CD8-positive, alpha-beta T cell (primary cell): ENCODE measurements at places on chromosomes 5 and 9. TPM values are rescaled to one million over a fixed set of nuclear protein-coding genes. Genes with fewer than 3 reads are reported as not detected.

GRCh38 chr9:128141604-128142003 lies 7.6 kb upstream of the LCN2 start:
- DNase-seq, result no peak

DNA sequence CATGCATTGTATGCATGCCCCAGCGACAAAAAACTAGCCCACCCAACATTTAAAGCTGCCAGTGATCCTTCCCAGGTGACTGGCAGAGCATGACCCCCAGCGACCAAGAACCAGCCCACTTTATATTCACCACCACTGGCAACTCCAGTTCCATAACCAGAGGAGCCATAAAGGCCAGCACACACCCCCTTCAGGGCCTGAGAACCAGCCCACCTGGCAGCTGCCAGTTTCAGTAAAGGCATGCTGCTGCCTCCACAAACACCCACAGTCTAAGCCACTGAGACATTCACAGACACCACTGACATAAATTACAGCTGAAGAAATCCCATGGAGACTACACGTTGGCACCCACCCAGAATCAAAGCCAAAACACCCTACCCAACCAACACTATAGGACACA lies 46.9 kb upstream of the RGS7BP start:
- no peak for DNase-seq

DNA sequence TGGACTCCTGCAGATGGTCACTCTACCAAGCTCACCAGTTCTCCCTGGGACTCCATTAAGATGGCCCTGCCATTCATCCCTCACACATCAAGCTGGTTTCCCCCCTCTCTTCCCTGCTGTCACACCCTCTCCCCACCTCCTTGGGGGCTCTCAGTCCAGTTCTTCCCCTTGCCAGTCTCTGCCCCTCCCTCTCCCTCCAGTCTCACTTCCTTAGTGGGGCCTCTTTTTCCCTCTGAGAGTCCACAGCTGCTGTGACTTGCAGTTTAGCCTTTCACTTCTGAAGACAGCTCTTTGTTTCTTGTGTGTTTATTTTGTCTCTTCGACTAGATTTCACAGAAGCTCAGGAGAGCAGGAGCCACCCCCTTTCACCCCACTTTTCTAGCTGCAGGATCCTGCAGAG lies 10.5 kb downstream of the DOCK2 start:
- DNase-seq, result no peak

DNA sequence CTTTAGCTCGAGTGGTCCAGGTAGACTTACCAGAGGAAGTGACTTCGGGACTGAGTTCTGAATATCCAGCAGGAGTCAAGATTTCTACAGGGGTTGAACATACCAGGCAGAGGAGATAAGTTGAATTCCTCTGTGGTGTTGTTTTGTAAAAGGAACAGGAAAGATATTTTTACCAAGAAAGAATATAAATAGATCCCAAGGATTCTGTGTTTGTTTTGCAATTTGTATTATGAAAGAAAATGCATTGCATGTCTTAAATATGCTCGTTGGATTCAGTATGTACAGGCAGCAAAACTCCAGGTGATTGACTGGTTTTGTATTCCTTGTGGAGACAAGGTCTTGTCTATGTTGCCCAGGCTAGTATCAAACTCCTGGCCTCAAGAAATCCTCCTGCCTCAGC lies 197.8 kb downstream of the FRMD3 start:
- no peak for DNase-seq

GRCh38 chr9:73037613-73038012 lies 84.8 kb upstream of the ALDH1A1 start:
- no peak for DNase-seq

DNA sequence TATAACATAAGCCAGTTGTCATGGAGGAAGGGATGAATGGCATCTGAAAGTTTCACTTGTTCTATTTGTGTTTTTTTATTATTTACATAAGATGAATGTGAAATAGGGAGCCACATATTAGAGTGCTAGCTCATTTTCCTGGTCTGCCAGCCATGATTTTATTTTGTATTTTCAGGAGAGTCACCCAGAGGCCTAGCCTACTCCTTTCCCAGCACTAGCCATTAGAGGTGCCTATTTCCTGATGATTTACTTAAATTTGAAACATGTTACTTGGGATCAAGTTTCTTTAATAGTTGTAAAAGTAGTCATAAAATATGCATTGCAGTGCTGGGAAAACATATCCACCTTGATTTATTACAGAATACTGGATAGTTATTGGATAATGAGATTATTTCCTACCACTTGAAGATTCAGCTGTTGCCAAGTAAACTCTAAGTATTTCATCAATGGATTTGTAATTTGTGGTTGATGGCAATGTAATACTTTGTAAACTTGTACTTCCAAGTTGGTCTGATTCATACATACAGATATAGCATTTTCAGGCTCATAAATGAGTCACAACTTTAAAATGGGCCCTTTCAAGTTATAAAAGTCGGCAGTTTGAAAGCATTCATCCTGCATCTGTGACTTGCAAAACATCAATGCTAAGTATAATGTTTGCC lies 50.8 kb downstream of the KCNN2 start:
- no peak for DNase-seq

The ZNF483 gene
- total RNA-seq, result 19.6 TPM

DNA sequence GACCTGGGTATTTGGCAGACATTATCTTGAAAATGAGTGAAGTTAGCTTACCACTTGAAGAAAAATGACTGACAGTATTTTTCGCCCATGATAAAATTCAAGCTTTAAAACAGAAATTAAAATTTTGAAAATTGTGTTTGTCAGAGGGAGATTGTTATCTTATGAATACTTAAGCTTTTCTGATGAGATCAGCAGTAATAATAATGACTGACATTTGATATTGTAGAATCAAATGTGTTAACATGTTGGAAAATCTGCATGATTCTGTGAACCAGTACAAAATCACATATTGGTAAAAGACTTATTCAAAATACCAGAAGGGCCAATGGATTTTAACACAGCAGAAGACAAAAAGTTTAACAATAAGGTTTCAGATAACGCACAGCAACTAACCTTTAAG lies 94.0 kb downstream of the MSX2 start:
- DNase-seq, result no peak

The PCDHGA12 gene
- total RNA-seq, result not detected

The RBM22 gene
- total RNA-seq, result 125 TPM

DNA sequence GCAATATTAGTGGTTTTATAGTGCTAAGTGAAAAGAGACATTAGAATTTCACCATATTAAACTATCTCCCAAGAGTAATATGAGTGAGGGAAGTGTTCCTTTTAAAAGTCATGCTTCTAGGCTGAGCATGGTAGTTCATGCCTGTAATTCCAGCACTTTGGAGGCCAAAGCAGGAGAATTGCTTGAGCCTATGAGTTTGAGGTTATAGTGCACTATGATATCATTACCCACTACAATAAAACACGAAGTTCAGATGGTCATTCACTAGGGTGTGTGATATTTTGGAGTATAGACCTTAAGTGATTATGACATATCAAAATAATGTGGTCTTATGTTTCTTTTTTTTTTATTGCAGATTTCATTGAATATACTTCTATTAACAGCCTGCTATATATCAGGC lies 6.7 kb downstream of the KIF2A start:
- DNase-seq, result no peak

The PCDHA1 gene
- total RNA-seq, result not detected

DNA sequence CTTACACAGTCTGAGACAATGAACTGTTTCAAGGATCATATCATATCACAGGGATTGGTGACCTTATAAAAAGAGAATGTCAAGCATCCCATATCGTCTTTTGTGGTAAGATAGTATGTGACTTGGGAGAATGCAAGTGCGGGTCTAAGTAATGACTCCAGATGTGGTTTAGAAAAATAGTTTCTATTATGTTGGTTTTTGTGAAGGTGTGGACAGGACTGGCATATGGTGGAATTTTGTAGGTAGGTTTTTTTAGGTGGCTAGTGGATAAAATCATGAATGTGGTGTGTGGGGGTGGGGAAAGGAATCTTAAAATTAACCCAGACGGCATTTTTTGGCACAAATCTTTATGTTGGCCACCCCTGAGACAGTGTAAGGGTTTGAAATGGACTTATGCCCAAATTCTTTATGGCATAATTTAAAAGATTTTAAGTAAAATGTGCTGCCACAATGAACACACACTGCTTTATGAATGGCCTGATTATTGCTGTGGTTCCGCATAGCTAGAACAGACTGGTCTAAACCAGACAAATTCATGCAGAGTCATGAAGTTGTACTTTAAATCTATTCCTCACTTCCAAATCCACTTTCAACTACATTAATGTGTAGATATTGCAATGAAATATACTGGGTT lies 204.8 kb upstream of the HAPLN1 start:
- no peak for DNase-seq

GRCh38 chr5:68884144-68884754 lies 209.6 kb upstream of the SLC30A5 start:
- peak; percentile 58 for DNase-seq

The UBE2D2 gene
- 180 TPM for total RNA-seq

The RMRP gene
- 22,073 TPM for total RNA-seq
